ENCODE measurements at places on chromosomes 11 and 22.

DNA sequence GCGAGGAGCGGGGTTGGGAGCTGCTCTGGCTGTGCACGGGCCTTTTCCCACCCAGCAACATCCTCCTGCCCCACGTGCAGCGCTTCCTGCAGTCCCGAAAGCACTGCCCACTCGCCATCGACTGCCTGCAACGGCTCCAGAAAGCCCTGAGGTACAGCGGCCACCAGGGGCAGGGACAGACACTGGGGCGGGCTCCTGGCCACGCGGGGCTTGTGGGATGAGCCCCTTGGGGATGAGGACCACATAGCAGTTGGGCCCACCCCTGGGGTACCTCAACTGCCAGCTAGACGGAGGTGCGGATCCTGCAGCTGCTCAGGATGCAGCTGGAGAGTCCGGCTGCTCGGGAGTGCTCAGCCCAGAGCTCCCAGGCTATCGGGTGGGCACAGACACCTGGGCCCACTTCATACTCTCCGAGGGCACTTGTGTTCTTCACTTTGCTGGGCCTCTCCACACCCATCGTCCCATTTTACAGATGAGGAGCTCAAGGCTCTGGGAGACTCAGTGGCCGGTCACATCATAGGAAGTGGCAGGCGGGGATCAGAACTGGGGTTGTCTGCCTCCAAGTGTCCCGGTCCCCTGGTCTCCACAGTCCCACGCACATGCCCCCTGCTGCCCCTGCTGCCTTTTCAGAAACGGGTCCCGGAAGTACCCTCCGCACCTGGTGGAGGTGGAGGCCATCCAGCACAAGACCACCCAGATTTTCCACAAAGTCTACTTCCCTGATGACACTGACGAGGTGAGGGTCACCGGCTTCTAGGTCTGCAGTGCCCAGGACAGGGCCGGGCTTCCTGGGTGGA is 77.6 kb downstream of the MYO7A start:
- no peak for DNase-seq

DNA sequence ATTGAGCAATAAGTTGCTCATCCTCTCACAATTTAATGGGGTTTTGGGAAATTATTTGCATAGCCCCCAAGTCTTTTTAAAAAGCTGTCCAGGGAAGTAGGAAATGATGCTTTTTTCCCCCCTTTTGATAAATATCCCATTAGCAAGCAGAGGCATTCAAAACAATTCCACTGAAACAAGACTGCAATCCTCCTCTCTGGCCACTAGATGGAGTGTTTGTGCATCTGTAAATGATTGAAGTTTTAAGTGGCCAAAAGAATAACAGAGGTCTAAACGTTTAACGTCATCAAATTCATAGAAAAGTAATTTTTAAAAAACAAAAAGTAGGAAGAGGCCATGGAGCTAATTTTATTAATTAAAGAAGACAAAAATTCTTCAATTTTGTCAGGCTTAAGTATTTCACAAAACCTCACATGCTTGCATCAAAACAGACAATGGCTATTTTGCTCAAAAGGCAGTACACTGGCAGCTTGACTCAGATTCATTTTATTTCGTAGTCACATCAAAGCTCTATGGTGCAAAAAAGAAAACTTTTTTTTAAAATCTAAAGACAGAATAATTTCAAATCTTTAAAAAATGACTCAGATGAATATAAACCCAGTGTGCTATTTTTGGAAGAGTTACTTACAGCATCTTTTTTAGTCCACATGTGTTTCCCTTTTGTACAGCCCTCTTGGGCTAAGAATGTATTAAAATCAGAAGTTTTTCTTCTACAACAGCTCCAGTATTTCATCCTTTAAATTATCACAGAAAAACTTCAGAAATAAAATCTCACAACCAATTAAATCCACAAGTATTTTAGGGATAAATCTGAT is 17.8 kb downstream of the CHORDC1 start:
- peak; percentile 60 for DNase-seq

GRCh38 chr22:49084206-49084605 is 743.5 kb downstream of the BRD1 start:
- DNase-seq = peak; percentile 38

- DNase-seq = no peak
These were observed 16.8 kb upstream of the MFRP start for GRCh38 chr11:119363081-119363850.

GRCh38 chr22:17476838-17477237 is 86.5 kb upstream of the SLC25A18 start:
- no peak for DNase-seq

DNA sequence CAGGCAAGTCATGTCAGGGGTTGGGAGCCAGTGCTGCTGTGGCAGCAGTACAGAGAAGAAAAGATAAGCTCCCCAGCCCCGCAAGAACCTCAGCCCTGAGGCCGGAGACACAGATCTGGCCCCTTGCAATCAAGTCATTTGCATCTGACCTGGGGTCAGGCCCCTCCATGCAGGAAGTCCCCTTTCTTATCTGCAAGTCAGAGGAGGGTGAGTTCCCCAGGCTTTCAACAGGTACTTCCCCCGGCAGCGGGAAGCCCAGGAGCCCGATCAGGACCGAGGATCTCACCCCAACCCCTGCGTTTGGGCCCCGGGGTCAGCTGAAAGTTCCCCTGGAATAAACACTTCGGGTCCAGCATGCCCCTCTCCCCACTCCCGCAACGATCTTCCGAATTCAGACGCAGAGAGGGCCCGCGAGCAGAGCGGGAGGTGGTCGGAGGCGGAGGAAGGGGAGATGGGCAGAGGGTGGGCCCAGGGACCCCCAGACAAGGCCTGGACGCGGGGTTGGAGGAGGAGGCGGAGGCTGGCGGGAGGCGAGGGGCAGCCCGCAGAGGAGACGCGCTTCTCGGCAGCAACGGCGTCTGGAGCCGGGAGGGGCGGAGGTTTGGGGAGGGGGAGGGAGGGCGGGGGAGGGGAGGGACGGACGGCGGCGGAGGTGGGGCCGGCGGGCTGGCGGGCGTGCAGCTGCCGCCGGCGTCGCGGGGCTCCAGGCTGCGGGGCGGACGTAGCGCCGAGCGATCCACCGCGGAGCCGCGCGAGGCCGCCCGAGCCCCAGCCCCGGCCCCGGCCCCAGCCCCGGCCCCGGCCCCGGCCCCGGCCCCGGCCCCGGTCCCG is at the start of gene TSPAN18:
Gene TSPAN18, plus strand, starts transcription at position 680 of the 831 bp plus-strand sequence. CDS start 179,455 bp downstream, outside the sequence.
- DNase-seq = no peak

- no peak for DNase-seq
These were observed 12.4 kb downstream of the FGF19 start for GRCh38 chr11:69691463-69691862.

GRCh38 chr11:79291948-79292347 is 148.9 kb downstream of the TENM4 start:
- no peak for DNase-seq

DNA sequence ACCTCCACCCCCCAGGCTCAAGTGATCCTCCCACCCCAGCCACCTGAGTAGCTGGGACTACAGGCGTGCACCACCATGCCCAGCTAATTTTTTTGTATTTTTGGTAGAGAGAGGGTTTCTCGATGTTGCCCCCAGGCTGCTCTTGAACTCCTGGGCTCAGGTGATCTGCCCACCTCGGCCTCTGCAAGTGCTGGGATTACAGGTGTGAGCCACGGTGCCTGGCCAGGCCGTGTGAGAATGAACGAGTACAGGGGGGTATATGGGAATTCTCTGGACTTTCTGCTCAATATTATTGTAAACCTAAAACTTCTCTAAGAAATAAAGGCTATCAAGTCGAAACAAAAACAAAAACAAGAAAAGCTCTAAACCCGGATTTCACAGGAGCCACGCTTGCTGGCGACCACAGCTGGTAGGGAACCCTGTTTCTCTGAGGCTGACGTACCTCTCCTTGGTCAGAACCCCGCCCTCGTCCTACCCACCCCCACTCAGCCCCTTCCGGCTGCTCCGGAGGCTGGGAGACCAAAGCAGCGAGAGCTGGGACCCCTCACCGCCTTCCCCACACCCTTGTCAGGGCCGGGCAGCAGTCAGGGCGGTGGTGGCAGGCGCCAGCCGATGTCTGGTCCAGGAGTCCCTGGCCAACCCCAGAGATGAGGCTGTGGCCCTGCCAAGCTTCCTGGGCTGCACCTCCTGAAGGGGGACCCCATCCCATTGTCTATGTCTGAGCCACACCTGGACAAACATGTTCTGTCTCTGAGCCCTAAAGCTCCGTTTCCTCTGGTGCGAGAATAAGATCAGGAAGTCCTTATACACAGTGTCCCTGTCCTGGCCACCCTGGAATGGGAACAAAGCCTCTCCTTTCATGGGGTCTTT is 52.1 kb downstream of the LINC01488 start:
- DNase-seq = no peak

- no peak for DNase-seq
These were observed 1.1 kb upstream of the BMAL1 start for GRCh38 chr11:13276454-13276831.

GRCh38 chr11:32267679-32268187 is 167.6 kb downstream of the WT1 start:
- DNase-seq = no peak

- DNase-seq = no peak
These were observed 41.7 kb downstream of the NARS2 start for GRCh38 chr11:78532991-78533390.

DNA sequence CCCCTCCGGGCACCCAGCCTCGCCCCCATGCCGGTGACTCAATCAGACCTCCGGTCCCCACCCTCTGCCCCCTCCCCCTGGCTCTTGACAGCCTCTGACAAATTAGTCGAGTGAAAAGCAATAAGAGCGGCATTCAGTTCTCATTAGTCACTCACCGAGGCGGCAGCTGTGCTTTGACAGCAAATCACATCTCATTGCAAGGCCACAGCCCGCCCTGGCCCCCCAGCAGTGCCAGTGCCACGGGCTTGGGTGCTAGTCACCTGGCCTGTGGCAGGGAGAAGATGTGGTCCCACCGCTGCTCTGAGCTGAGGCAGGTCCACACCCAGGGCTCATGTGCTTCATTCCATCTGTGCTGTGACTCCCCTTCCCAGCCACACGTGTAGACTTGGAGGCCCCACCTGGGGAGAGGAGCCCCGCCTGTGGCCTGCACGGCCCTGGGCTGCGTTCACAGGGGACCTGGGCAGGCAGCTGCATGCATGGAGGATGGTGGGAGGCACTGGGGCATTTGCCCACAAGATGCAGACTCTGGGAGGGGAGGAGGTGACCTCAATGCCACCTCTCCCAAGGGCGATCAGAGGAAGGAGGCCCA is 7.4 kb upstream of the TH start:
- no peak for DNase-seq

DNA sequence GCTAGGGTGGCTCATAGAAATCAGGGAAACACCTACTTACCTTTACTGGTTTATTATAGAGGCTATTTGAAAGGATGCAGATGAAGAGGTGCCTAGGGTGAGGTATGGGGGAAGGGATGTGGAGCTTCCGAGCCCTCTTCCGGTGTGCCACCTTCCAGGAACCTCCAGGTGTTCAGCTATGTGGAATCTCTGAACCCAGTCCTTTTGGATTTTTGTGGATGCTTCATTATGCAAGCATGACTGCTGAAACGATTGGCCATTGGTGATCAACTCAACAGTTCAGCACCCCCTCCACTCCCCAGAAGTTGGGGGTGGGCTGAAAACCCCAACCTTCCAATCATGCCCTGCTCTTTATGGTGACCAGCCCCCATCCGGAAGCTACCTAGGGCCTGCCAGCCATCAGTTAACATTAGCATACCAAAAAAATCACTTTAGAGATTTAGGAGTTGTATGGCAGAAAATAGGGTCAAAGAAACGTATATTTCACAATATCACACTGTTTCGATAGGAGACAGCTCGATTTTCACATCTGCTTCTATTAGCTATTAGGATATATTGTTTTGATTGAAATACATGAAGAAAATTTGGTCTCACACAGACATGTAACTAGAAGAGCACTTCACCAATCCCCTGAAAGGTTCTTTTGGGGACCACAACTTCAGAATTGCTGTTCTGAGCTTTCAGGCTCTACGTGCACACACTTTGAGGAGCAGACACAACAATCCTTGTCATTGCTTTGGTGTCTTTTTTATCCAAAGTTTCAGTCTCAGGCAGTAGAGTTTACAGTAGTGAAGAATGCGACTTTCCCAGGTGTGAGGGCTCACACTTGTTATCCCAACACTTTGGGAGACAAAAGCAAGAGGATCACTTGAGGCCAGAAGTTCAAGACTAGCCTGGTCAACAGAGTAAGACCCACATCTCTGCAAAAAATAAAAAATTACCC is 3.3 kb upstream of the POLR2G start:
- DNase-seq = no peak

DNA sequence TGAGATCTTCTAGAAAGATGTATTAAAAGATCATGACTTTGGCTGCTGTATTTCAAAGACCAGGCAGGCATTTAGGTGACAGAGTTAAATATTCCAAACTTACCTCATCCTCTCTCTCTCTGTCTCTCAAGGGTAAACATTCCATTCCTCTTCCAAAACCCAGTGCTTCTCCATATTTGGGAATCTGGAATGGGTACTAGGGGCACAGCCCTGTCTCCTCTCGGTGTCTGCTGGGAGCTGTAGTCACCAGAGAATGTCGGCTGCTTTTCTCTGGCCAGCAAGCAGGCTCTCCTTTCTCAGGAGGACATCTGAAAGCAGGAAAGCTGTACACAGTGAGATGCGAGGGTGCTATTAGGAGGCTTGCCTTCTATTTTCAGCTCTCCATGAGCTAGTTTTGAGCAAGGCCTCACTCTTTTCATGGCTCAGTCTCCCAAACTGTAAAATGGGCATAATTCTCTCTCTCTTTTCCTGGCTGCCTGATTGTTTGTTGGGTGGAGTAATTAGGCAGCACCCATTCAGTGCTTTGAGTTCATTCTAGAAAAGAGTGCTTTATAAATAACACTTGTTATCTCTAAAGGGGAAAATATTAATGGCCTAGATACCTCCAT is 9.3 kb upstream of the PEX26 start:
- no peak for DNase-seq

GRCh38 chr22:47168441-47168840 is 406.0 kb downstream of the TBC1D22A start:
- no peak for DNase-seq

GRCh38 chr11:45045683-45046471 is 95.2 kb upstream of the TP53I11 start:
- DNase-seq = no peak

- no peak for DNase-seq
These were observed 92.0 kb downstream of the ZC3H12C start for GRCh38 chr11:110185121-110185591.

- DNase-seq = no peak
These were observed 9.7 kb downstream of the MCAM start for GRCh38 chr11:119307219-119307618.

- DNase-seq = no peak
These were observed 25.7 kb upstream of the CTR9 start for GRCh38 chr11:10725114-10725906.

GRCh38 chr11:120208777-120209176 is 2.1 kb upstream of the OAF start:
- no peak for DNase-seq

GRCh38 chr22:36027935-36028645 is 534 bp downstream of the RBFOX2 start:
- peak; percentile 19 for DNase-seq
